ENCODE measurements at places on chromosomes 1 and 21.

GRCh38 chr1:63916485-63917360 lies 142.9 kb downstream of the ROR1 start:
- no peak for DNase-seq

- DNase-seq = no peak
Observed at GRCh38 chr1:232865102-232865931, 60.1 kb downstream of the MAP10 start.

- DNase-seq = no peak
Observed at GRCh38 chr21:46538262-46538661, 66.6 kb downstream of the S100B start.

DNA sequence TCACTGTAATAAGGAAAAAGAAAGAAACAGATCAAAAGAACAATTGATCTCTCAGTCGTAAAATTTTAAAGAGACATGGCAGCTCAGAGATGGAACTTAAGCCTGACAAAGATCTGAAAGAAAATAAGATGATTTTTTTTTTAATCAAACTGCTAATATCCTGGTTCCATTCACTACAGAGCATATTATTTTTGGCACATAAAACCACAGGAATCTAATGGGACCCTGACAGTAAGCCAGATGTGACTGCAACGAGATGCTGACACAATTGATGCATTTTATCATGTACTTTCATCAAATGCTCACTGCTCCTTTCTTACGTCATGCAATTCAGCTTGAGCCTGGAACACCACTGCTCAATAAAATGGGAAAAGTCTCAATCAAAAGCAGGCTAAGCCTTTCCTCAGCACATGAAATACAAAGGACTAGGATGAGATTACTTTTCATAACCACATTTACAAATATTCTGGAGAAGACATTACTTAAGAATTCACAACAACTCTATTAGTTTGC lies 16.6 kb downstream of the GPATCH2 start:
- DNase-seq = no peak

DNA sequence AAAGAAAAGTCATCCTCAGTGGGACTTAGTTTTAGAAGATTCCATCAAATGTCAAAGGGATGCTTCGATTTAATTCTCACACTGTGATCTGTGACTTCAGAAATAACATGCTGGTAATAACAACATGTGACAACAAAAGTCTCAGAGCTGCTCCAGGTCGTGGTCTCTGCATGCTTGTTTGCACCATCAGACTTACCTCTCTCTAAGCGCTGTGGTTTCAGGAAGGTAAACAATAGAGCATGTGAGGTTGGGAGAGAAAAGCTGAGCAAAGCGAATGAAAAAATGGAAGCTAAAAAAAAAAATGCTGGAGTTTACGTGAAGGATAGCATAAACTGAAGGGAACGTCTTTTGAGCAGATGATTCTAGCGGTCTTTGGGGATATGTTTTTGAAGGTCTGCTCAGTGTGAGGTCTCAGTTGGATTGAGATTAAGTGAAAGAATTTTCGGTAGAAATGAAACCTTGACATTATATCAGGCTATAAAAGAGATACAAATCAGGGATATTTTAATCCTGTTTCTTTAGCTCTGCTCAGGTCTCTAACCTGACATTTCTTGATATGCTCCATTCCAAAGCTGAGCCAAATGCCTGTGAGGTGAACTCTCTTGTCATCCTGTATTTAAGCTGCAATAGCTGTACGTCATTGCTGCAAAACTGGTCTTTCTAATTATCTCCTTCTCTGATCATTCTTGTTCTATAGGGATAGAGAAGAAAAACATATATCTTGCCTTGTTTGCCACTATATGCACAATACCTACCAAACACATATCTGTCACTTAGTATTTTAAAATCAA lies 86.5 kb downstream of the C1orf21 start:
- DNase-seq = no peak

GRCh38 chr1:15610167-15610566 lies 7.1 kb upstream of the DDI2 start:
- no peak for DNase-seq

DNA sequence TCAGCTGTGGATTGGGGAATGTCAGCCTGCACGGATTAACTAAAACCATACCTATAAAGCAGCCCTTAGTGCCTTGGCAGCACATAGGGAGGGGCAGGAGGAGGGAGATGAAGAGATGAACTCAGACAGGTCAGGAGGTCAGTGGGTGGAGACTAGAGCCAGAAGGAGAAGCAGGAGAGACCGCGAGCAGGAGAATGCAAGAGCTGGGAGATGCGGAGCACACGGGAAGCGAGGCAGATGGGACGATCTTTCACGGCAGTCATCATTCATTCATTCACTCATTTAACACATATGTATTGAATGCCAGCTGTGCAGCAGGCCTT lies 41.9 kb downstream of the NEK2 start:
- DNase-seq = no peak

DNA sequence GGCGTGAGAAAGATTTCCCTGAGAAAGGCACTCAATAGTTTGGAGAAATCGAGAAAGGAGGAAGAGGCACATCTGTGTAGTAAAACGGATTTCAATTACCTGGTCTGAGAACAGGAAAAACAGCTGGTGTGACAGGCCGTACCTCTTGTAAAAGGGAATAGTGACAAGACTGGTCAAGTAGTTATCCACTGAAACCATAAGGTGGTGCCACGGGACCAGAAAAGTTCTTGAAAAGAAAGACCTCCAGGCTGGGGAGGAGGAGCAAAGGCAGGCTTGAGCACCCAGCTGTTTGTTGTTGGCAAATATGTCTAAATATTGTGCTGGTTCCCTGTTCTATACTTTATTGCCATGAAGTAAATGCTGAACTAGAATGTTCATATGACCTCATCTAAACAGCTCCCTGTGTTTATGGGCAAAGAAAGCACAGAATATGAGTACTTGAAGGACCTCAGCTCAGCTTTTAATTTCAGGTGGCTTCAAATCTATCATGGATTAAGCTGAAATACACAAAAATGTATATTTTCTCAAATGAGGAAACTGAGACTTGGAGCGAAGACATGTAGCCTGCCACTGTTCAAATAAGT lies 4.0 kb downstream of the HAO2 start:
- no peak for DNase-seq

- DNase-seq = no peak
Observed at GRCh38 chr1:209783386-209783785, 973 bp downstream of the C1orf74 start.

GRCh38 chr1:168617974-168618750 lies 41.8 kb downstream of the XCL1 start:
- no peak for DNase-seq

DNA sequence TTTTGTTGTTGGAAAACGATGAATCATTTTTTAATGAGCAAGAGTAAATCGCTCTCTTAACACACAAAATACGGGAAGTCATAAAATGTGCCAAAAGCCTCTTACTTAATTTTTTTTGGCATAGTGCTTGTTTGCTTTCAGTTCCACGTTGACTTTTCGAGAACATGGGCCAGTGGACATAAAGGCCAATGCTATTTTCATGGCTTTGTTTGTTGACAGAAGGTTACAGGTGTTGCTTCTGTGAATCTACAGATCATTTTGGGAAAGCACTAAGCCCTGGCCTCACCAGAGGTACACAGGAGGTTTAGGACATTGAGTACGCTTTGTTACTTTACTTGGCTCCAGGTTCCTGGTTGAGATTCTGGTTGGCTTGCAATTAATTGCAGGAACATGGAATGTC lies 199.4 kb upstream of the HMCN1 start:
- DNase-seq = peak; percentile 91

DNA sequence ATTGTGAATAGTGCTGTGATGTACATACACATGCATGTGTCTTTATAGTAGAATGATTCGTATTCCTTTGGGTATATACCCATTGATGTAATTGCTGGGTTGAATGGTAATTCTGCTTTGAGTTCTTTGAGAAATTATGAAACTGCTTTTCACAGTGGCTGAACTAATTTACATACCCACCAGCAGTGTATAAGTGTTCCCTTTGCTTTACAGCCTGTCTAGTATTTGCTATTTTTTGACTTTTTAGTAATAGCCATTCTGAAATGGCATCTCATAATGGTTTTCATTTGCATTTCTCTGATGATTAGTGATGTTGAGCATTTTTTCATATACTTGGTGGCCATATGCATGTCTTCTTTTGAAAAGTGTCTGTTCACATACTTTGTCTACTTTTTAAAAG lies 54.5 kb upstream of the FAM78B start:
- no peak for DNase-seq

DNA sequence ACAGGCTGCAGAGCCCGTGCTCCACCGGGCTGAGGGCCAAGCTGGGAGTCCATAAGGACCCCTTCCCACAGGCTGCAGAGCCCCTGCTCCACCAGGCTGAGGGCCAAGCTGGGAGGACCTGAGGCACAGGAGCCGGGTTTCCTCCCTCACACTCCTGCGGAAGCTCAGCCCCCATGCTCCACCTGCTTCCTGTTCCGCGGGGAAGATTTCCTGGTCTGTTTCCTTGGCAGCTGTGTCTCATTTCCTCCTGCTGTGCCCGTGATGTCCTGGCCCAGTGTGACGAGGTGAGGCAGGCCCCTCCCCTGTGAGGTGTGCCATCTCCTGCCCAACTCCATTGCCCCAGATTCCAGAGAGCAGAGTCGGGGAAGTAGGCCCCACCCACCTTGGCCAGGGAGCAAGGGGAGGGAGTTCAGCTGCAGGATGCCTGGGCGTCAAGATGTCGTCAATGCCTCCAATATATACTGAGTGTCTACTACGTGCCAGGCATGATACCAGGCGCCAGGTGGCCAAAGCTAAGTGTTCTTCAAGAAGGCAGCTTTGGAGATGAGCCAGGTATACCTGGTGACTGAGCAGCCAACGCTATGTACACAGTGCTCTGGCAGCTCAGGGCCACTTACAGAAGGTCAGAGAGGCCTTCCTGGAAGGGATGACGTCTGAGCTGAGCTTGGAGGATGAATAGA lies 58.8 kb downstream of the NAV1 start:
- peak; percentile 87 for DNase-seq

DNA sequence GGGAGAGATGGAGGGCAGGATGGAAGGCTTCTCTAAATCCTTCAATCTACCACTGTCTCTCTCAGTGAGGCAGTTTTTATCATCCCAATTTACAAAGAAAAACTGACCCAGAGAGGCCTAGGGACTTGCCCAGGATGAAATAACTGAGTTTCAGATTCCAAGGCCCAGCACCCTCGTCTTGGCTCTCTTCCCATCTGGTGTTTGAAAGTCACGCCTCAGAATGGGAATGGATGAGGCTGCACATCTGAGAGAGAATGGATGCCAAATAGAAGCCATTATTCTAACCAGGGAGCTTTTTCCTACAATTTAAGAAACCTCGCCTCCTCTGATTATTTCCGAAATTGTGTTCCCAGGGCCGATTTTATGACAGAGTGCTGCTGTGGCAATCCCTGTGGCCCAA lies 10.6 kb upstream of the KCNN3 start:
- DNase-seq = no peak

- no peak for DNase-seq
Observed at GRCh38 chr1:211742889-211743529, 67.6 kb upstream of the NEK2 start.

- no peak for DNase-seq
Observed at GRCh38 chr1:223759273-223759672, 46.9 kb downstream of the CAPN2 start.

- no peak for DNase-seq
Observed at GRCh38 chr1:120178799-120179756, 2.8 kb upstream of the SEC22B start.

GRCh38 chr1:213326281-213327016 lies 275.4 kb downstream of the RPS6KC1 start:
- DNase-seq = no peak

- DNase-seq = no peak
Observed at GRCh38 chr1:13443335-13443979, 33.2 kb downstream of the PRAMEF20 start.

- no peak for DNase-seq
Observed at GRCh38 chr1:6143395-6143794, 36.7 kb downstream of the CHD5 start.

DNA sequence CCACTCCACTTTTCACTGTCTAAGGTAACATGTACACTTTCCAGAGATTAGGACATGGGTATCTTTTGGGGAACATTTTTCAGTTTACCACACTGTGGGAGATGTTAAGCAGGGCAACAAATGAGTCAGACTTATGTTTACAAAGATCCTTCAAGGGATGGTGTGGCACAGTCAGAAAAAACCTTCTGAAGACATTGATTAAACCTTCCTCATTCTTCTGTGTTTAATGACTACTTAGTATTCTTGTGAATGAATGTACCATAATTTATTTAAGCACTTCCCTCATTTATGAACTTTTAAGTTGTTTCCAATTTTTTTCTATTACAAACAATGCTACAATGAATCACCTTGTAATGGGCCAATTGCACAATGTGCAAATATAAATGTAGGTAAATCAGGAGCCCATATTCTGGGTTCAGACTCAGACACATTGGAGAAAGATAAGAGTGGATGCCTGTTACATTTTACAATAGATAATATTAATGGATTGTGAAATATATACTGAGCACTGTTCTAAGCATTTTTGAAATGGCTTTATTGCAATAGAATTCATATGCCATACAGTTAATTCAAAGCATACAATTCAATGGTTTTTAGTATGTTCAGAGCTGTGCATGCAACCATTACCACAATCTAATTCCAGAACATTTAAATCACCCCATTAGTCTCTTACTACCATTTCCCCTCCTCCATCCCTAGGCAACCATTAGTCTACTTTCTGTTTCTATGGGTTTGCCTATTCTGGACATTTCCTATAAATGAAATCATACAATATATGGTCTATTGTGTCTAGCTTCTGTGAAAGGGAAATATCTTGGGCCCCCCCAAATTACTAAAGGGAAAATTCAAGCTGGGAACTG lies 1.9 kb upstream of the SFT2D2 start:
- no peak for DNase-seq

- no peak for DNase-seq
Observed at GRCh38 chr1:101194746-101195145, 42.1 kb upstream of the S1PR1 start.

GRCh38 chr1:11151114-11151513 lies 38.0 kb upstream of the ANGPTL7 start:
- no peak for DNase-seq

DNA sequence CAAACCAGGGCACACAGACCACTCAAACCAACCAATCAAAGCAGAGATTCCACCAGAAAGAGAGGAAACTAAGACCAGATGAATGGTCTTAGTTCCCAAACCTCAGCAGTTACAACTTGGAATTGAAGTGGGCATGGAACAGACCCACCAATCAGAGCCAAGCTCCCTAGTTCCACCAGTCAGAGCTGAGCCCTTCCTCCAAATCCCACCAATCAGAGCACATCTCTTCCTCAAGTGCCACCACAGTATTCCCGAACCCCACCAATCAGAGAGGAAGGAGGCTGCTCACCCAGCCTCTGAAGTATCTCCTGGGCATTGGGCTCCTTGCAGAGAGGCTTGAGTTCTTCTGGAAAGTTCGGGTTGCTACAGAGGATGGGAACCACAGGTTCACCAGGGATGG lies 1.4 kb downstream of the GUCA2A start:
- DNase-seq = no peak

- no peak for DNase-seq
Observed at GRCh38 chr1:11027316-11027715, 14.9 kb downstream of the TARDBP start.

All from NCI-H1092 (cell line).